NCI-H82 (cell line): ENCODE measurements at places on chromosomes 11 and 22.

- DNase-seq, result no peak
Observed at GRCh38 chr11:48000432-48000831, 20.1 kb downstream of the PTPRJ start.

DNA sequence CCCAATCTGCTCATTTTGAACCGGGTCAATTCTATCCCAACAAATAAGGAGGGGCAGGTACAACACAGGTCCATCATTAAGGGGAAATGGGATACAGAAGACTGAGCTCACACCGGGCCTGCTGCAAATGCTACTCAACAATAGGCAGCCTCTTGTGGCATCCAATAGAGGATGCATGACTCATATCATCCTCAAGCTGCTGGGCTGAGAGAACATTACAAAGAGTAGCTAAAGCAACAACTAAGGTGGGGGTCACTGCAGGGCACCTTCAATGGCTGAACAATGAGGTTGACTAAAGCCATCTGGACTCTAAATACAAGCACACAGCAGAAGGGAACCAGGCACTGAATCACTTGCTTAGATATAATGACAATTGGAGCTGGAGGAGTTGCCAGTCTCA lies 130.1 kb upstream of the SYN3 start:
- DNase-seq, result no peak

DNA sequence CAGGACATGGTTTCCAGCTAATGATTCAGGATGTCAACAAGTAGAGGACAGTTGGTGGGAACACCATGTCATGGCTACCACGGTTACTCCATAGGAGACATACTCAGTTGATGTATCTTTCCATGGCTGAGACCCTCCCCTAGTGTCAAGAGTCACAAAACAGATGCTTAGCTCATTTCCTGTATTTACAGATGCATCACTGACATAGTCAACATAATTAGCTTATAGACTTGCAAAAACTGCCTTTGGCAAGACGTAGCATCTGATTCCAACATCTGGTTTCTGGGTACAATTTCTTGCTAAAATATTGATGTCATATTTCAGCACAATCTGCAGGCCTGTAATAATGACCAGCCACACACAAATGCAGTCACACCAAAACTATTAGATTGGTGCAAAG lies 550.3 kb downstream of the FAM181B start:
- peak; percentile 8 for DNase-seq

DNA sequence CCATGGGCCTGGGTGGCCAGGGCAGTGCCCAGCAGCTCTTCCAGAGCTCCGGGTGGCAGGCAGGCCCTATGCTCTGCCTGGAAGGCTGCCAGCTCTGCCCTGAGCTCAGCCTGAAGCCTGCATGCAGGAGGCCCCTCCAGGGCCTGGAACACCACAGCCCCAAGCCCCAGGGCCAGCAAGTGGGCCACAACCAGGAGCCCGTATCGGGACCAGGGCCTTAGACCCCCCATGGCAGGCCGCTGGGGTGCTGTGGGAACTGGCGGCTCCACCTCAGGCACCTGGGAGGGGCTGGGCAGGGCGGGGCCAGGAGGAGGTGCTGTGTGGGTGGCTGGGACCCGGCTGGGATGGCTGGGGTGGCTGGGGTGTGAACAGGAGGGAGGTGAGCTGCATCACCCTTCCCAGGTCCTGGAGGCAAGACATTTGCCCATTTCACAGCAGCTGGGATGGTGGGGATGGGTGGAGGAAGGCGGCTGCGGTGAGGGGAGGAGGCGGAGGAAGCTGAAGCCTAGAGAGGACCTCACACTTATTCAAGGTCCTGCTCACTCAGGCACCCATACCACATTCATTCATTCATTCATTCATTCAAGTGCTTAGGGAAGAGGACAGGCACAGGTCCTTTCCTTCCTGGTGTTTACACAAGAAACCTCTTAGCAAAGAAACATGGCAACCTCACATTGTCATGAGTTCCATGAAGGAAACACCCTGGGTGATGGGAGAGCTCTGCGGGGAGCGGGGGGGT lies at the start of gene KCNK7:
Gene KCNK7 (minus strand): TSS at position 258 of the 739 bp plus-strand sequence. CDS start 28 bp downstream, at position 230.
- DNase-seq, result no peak

DNA sequence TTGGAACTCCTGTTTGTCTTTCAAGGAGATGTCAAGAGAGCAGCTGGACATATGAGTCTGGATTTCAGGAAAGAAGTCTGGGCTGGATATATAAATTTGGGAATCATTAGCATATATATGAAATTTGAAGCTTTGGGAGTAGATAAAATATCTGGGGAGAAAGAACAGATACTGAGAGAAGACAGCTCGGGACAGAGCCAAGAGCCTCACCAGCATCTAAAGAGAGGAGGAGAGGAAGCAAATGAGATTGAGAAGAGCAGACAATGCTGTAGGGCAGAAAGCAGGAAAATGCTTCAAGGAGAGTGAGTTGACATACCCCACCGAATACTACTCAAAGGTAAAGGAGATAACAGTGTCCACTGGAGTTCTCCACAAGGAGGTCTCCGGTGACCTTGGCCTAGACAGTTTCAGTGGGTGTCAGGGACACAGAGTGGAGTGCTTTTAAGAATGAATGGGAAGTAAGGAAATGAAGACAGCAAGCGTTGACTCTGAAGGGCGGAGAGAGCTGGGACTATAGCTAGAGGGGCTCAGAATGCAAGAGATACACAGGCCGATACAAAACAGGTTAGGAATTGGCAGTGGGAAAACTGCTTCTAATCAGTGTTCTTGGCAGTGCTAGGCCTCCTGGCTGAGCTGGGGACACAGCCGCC lies 862 bp downstream of the APBB1 start:
- DNase-seq, result no peak

DNA sequence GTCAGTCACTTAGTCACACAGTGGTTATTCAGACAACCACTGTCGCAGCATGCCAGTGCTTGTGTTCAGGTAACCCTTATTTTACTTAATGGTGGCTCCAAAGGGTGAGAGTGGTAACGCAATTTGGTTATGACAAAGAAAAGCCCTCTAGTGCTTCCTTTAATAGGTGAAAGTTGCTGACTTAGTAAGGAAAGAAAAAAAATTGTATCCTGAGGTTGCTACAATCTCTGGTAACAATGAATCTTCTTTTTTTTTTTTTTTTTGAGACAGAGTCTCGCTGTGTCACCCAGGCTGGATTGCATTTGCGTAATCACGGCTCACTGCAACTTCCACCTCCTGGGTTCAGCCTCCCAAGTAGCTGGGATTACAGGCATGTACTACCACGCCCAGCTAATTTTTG lies 64.5 kb downstream of the C11orf91 start:
- no peak for DNase-seq

DNA sequence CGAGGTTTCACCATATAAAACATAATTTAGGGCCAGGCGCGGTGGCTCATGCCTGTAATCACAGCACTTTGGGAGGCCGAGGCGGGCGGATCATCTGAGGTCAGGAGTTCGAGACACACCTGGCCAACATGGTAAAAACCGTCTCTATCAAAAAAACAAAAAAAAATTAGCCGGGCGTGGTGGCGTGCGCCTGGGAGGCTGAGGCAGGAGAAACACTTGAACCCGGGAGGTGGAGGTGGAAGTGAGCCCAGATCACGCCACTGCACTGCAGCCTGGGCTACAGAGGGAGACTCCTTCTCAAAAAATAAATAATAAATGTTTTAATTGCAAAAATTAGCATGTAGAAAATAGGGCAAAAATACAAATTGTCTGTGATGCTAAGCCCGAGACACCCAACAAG lies 993 bp upstream of the SFI1 start:
- DNase-seq, result no peak

- DNase-seq, result peak; percentile 77
Observed at GRCh38 chr11:119723243-119723951, 5.6 kb downstream of the NECTIN1 start.
